ENCODE measurements at places on chromosomes 2 and 18.

DNA sequence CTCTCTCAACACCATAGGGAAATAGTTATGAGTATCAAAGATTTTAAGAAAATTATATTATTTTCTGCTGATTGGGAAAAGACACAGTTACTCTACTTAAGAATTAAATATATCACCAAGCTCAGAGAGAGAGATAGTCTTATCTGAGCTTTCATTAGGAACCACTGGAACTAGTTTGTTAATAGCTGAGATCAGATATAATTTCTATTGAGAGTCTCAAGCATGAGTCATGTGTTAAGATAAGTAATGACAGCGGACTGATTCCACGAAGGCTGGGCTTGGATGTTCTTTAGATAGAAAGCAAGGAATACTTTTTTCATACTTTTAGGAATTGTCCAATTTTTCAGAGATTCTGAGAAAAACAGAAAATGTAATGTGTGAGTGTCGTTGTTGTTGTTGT, 44.4 kb upstream of the RBM44 start:
- DNase-seq: no peak

DNA sequence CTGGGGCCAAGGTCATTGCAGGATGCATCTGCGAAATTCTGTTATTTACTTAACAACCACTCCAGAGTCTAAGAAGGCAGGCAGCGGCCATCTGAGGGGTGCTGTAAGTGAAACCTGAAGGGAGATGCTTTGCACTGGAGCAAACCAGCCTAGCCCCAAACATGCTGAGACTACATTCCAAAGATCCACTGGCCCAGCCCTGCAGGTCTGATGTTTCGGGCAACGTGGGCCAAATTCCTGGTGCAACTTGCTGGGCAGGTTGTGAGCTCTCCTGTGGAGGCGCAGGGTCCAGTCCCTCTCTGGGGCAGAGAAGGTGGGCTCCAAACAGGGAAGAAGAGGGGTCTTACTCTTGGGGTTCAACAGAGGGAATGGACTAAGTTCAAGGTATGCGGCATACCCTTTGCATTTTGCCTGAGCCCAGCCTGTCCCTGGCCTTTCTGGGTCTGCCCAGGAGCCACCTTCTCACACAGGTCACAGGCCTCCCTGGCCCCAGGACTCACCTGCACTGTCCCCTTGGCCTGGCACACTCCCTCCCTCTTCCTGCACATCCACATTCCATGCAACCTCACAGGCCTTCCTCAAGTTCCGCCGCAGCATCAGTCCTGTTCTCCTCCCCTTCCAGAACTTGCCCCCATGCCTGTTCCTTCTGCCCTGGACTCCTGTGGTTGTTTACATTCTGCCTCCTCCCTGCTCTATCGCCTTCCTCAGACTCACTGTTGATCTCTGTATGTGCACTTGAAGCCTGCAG, 5.1 kb upstream of the MAL start:
- DNase-seq: no peak

DNA sequence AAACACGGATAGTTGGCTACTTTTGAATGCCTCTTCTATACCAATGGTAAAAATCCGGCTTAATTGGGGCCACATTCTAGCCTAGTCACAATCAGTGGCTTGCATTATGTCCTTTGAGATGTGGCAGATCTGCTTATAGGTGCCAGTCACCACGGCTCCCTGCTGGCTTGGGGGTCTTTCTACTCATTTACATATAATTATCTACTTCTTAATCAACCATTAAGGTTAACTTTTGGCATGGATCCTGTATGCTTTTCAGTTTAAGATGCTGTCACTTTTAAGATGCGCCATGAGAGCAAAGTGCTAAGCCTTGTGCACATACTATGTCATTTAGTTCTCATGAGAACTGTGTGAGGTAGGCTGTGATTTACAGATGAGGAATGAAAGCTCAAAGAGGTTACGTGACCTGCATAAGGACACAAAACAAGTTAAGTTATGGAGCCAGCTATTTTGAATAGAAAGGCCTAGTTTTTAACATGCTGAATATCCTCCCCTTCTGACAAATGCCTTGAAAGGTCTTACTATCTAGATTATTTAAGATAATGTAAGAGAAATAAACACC, 4.1 kb downstream of the NEDD4L start:
- DNase-seq: no peak

DNA sequence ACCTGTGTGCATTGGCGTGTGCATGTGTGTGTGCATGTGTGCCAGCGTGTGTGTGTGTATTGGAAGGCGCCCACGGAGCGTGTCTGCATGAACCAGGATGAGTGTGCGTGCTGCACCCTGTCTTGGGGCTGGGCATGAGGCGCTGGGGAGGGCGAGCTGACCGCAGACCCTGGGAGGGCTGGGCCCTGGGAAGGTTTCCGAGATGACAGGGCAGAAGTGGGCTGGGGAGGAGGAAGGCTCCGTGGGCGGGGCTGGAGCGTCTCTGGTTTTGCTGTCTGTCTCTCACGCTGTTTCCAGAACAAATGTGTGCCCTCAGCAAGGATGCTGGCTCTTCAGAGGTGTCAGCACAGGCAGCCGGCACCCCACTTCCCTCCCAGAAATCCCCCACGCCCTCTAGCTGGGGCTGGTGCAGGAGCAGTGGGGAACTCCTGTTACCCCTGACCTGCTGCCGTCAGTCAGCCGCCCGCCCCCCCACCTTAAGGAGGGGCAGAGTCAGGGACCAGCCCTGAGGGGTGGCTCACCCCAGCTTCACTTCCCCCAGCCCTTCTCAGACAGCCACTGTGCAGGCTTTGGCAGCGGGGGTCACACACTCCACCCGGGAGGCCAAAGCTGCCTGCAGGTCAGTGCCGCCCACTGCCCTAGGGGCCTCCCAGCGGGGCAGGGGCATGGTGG, at the start of gene GPR35:
Gene GPR35 (plus strand): TSS at position 531 of the 672 bp plus-strand sequence. CDS start 4,473 bp downstream, outside the sequence.
- DNase-seq: no peak

- no peak for DNase-seq
Observed at GRCh38 chr2:85647823-85648526, 20.0 kb downstream of the SFTPB start.

- DNase-seq: no peak
Observed at GRCh38 chr18:51192696-51193095, 4.8 kb downstream of the MEX3C start.

DNA sequence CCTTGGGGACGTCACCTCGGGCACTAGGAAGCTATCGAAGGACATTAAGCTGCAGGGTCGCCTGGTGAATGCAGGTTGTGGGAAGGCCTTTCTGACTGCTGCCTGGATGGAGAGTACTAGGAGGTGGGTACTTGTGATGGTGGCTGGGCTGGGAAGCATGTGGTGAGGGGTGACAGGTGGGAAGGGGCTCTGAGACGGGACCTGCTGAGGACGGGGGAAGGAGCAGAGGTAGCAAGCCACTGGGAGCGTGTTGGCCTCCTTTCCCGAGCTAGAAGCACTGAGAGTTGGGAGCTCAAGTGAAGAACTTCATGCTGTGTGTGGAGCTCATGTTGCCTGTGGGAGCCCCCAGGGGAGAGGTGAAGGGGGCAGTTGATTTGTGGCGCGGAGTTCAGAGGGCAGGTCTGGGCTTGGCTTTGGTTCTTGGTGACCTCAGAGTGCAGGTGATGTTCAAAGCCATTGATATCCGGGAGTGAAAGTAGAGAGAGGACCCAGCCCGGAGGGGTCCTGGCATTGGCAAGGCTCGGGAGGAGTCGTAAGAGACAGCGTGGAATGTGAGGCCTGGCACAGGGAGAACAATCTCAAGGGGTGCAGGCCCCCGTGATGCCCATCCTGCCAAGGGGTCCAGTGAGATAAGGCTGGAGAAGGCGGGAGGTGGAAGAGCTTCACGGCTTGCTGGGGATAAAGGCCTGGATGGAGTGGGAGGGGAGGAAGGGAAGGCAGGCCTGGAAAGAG, 13.2 kb downstream of the MROH2A start:
- no peak for DNase-seq

- no peak for DNase-seq
Observed at GRCh38 chr18:54268751-54269150, 566 bp upstream of the POLI start.

DNA sequence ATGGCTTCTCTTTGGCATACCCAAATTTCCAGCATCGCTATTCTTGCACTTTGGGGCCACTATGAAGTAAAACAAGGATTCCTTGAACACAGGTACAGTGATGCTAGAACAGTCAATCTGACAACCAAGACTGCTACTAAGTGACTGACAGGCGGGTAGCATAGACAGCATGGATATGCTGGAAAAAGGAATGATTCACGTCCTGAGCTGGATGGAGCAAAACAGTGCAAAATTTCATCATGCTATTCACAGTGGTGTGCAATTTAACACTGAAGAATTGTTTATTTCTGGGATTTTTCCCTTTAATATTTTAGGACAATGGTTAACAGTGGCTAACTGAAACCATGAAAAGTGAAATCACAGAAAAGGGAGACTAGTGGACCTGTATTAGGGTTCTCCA, 1511.2 kb upstream of the ZEB2 start:
- no peak for DNase-seq

- peak; percentile 7 for DNase-seq
Observed at GRCh38 chr2:132729522-132729921, 59.5 kb upstream of the LYPD1 start.

- no peak for DNase-seq
Observed at GRCh38 chr2:186871881-186872280, 22.9 kb upstream of the ZSWIM2 start.

- no peak for DNase-seq
Observed at GRCh38 chr2:216113572-216113971, 4.4 kb downstream of the XRCC5 start.

DNA sequence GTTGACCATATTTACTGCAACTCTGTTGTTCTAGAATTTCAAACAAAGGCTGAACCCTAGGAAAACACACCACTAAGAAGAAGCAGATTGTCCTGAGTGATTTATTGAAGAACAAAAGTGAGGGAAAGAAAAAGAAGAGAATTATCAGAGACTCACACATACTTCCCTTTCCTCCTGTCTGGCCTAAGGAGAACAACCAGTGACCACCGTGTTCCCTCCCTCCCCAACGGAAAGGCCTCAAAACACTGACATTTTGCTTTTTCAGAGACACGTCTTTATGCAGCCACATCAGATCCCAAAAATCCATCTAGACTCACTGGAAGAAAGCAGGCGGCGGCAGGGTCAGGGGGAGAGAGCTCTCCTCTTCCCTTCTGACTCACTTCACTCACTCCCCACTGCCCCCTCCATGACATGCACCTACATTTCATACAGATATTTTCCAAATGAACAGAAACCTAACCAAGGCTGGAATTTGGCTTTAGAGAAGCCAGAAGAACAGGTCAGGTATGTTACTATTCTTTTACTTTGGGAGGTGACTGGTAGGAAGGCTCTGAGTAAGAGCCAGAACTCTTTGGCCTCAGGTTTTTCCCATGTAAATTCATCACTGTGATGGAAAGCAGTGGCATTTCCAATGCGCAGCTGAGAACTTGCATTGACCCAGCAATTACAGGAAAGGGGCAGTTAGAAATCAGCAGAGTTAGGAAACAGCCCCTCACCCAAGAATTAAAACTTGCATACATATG, 169.9 kb downstream of the BCL11A start:
- no peak for DNase-seq

DNA sequence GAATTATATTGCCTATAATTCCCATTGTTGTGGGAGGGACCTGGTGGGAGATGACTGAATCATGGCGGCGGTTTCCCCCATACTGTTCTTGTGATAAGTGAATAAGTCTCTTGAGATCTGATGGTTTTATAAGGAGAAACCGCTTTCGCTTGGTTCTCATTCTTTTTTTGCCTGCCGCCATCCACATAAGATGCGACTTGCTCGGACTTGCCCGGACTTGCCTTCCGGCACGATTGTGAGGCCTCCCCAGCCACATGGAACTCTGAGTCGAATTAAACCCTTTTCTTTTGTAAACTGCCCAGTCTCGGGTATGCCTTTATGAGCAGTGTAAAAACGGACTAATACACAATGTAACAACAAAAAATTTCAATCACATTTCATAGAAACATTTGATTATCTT, 115.8 kb downstream of the C2orf74 start:
- no peak for DNase-seq

- DNase-seq: peak; percentile 52
Observed at GRCh38 chr18:32373995-32374394, 96.7 kb downstream of the GAREM1 start.

DNA sequence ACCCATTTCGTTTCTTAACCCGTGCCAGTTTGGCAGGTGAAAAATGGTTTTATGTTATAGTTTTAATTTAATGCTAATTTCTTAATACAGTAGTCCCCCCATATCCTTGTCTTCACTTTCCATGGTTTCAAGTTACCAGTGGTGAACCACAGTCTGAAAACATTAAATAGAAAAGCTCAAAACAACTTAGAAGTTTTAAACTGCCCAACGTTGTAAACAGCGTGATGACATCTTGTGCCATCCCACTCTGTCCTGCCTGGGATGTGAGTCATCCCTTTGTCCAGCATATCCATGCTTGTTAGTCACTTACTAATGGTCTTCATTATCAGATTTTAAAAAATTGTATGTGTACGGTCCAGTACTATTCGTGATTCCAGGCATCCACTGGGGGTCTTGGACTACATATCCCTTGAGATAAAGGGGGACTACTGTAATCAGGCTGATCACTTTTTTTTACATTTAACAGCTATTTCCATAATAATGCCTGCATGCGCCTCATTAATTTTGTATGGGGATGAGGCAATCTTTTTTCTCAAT, 31.9 kb downstream of the SLC66A3 start:
- no peak for DNase-seq

- DNase-seq: no peak
Observed at GRCh38 chr2:224994242-224994823, 47.9 kb downstream of the DOCK10 start.

- no peak for DNase-seq
Observed at GRCh38 chr18:39297225-39297624, 1731.6 kb upstream of the CELF4 start.

- DNase-seq: no peak
Observed at GRCh38 chr2:204825681-204826080, 280.4 kb downstream of the PARD3B start.

GRCh38 chr2:44136252-44136651, 32.4 kb upstream of the PPM1B start:
- DNase-seq: no peak

- DNase-seq: peak; percentile 58
Observed at GRCh38 chr2:9950521-9951271, 797 bp upstream of the GRHL1 start.

DNA sequence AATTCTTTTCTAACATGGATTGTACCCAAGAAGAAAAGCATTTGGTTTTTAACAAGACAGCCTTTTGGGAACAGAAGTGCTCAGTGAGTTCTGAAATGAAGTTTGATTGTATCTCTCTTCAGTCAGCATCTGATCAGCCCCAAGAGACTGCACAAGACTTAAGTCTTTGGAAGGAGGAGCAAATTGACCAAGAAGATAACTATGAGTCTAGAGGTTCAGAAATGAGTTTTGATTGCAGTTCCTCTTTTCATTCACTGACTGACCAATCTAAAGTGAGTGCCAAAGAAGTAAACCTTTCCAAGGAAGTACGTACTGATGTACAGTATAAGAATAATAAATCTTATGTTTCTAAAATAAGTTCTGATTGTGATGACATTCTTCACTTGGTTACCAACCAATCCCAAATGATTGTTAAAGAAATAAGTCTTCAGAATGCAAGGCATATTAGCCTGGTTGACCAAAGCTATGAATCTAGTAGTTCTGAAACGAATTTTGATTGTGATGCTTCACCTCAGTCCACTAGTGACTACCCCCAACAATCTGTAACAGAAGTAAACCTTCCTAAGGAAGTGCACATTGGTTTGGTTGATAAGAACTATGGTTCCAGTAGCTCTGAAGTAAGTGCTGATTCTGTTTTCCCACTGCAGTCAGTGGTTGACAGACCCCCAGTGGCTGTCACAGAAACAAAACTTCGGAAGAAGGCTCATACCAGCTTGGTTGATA, 31.2 kb downstream of the ZDBF2 start:
- no peak for DNase-seq
